ENCODE measurements at places on chromosomes 3 and 15. TPM values are rescaled to one million over a fixed set of nuclear protein-coding genes. Genes with fewer than 3 reads are reported as not detected.

DNA sequence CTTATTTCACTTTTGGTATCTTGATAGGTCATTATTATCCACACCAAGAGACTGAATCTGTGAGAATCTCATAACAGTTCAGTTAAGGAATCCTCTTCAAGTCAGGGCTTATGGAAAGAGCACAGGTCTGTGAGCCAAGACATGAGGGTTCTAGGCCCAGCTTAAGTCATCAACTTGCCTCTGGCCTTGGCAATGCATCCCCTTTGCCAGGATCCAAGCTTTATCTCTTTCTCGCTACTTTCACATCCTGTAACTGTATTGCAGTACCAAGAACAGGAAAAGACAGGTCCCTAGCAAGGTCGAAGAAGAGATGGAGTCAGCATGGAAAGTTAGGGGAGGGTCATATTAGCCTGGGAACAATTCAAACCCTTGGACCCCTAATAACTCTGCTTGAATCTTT lies 13.5 kb upstream of the APOD start:
- no peaks in the 10 kb centered on the region for H3K27me3 ChIP-seq
- H3K36me3 ChIP-seq = peaks cover 3% of the 10 kb centered on the region
- DNase-seq = no peak

GRCh38 chr3:69605867-69606266 lies 133.4 kb upstream of the MITF start:
- H3K4me1 ChIP-seq = no peaks in the 10 kb centered on the region
- no peak for DNase-seq
- no peak overlapping the region for H3K27ac ChIP-seq

The GAP43 gene
- not detected for total RNA-seq

The CLK3 gene
- total RNA-seq = 128 TPM

Measured in activated CD8-positive, alpha-beta T cell treated with anti-CD3 and anti-CD28 coated beads, Interleukin-2, amount 10 ng/mL, durations not matched to agents 7 days and 5 days (primary cell).